Omental fat pad (tissue), 4 donors: ENCODE measurements at places on chromosomes 11 and 22.

- no peak for DNase-seq
Observed at GRCh38 chr11:6334806-6335205, 14.5 kb upstream of the CAVIN3 start.

- DNase-seq: no peak
Observed at GRCh38 chr22:18965526-18966421, 29.7 kb upstream of the PRODH start.

- DNase-seq: no peak
Observed at GRCh38 chr11:110198031-110198729, 98.2 kb downstream of the RDX start.

DNA sequence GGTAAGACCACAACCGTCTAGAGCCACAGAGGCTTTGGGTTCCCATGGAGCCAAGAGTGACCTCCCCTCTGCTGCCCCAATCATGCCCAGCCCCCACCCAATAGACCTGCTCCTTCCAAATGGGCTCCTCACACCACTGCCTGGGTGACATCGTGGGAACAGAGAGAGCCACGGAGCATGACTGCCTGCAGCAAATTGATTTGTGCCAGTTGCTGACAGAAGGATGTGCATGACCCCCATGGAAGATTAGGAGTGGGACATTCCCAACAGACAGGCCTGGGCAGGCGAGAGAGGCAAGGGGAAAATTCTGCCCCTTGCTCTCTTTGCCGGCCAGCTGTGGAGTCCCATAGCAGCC, 88.5 kb downstream of the TENM4 start:
- DNase-seq: no peak

GRCh38 chr11:20113149-20113438, 47.2 kb downstream of the DBX1 start:
- no peak for DNase-seq

- DNase-seq: no peak
Observed at GRCh38 chr22:17578136-17578754, 14.9 kb downstream of the SLC25A18 start.

- no peak for DNase-seq
Observed at GRCh38 chr11:61586792-61587430, 6.0 kb upstream of the SYT7 start.

GRCh38 chr11:69966910-69967483, 111.1 kb upstream of the ANO1 start:
- DNase-seq: no peak

DNA sequence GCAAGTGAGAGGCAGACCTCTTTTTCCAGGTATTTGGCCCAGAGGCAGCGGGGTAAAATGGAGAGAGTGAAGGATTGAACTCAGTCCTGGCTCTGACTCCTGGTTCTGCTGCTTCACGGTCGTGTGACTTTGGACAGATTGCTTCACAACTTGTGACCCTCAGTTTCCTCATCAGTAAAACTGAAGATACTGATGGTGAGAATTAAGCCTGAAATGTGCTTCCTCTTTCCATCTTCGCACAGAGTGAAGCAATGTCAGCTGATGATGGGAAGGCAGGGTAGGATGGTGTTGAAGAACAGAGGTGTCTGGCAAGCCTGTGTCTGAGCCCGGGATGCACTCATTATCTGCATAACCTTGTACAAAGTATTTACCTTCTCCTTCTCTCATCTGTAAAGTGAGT, 59.0 kb downstream of the UBASH3B start:
- DNase-seq: no peak
